A673 (cell line): ENCODE measurements at places on chromosomes 7 and 10.

- H3K27ac ChIP-seq = no peak overlapping the region
- H3K4me3 ChIP-seq = no peak overlapping the region
- H3K36me3 ChIP-seq = no peaks in the 10 kb centered on the region
- no peaks in the 10 kb centered on the region for H3K27me3 ChIP-seq
These were observed 77.0 kb upstream of the EEPD1 start for GRCh38 chr7:36076074-36076473.

GRCh38 chr7:14258441-14258840, 269.0 kb upstream of the ETV1 start:
- H3K36me3 ChIP-seq = no peaks in the 10 kb centered on the region
- no peaks in the 10 kb centered on the region for H3K4me1 ChIP-seq
- H3K4me3 ChIP-seq = no peak overlapping the region
- no peaks in the 10 kb centered on the region for H3K27me3 ChIP-seq
- no peak overlapping the region for H3K27ac ChIP-seq
- no peak for DNase-seq

GRCh38 chr7:120089968-120090367, 183.0 kb upstream of the KCND2 start:
- no peaks in the 10 kb centered on the region for H3K36me3 ChIP-seq
- no peaks in the 10 kb centered on the region for H3K27me3 ChIP-seq
- no peaks in the 10 kb centered on the region for H3K4me1 ChIP-seq
- no peak for DNase-seq
- H3K27ac ChIP-seq = no peak overlapping the region

GRCh38 chr7:38796626-38797501, 112.1 kb downstream of the VPS41 start:
- no peak overlapping the region for H3K27ac ChIP-seq
- H3K27me3 ChIP-seq = no peaks in the 10 kb centered on the region
- no peak overlapping the region for H3K4me3 ChIP-seq
- peak; percentile 65 for DNase-seq

DNA sequence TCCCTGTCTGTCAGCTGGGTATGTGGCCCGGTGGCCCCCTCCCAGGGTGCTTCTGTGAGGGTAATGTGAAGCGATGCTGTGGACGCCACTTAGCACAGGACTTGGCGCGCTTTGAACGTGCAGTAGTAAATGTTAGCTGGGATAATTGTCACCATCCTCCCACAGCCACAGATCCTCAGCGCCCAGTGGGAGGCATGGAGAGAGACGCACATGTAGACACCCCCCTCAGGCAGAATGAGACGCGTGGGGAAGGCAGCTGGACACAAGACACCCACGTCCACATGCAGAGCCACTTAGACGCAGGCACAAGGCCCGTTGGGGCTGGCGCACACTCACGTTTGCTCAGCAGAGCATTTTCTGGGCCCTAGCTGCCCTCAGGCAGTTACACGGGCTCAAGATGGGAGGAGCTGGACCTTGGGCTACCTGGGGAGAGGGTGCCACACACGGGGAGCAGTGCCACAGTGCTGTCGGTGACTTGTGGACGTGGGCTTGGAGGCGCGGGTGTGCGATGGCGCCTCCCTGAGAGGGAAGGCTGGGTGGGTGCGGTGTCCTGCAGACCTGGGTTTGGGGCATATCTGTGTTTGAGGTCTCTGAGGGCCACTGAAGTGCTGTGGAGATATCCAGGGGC, 26.4 kb downstream of the ADCYAP1R1 start:
- H3K4me1 ChIP-seq = no peaks in the 10 kb centered on the region
- DNase-seq = no peak
- peaks cover 35% of the 10 kb centered on the region for H3K27me3 ChIP-seq
- H3K4me3 ChIP-seq = no peak overlapping the region
- H3K27ac ChIP-seq = no peak overlapping the region
